ENCODE measurements at places on chromosomes 1 and 21.
A peak's percentile ranks its signal among the peaks of the same experiment; 100 is the strongest.

- DNase-seq = no peak
Measured at GRCh38 chr1:206655471-206655882, 20.1 kb downstream of the DYRK3 start.

- DNase-seq = no peak
Measured at GRCh38 chr1:24584171-24584647, 28.3 kb downstream of the NCMAP start.

- no peak for DNase-seq
Measured at GRCh38 chr1:219076326-219076937, 97.2 kb upstream of the LYPLAL1 start.

- no peak for DNase-seq
Measured at GRCh38 chr1:206595581-206596318, 16.5 kb downstream of the EIF2D start.

DNA sequence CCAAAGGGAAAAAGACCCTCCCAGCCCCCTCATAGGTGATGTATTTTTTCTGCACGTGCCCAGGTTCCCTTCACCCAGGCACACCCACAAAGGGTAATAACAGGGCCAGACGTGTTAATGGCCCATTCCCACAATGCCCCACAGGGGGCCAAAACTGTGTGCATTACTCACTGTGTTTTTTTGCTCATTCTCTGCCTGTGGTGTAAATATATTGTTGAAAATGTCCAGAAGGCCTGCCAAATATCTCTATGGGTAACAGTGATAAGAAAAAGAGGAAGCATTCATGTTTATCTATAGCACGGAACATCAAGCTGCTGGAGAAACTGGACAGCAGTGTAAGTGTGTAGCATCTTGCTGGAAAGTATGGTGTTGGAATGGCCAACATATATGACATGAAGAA lies 21.9 kb downstream of the RHEX start:
- no peak for DNase-seq

DNA sequence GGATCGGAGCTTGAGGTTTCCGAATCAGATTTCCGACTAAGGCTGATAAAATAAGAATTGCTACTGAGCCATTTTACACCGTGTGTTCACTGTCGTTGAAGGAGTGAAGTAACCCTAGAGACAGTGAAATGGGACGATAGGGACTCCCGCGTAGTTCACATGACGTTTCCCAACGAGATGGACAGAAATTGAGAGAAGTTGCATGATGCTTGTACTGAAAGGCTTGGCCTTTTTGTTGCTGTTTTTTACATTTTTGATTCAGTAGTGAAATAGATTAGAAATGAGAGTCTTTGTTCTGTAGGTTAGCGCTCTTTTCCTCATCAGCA lies 1.2 kb downstream of the KHDRBS1 start:
- peak; percentile 33 for DNase-seq

DNA sequence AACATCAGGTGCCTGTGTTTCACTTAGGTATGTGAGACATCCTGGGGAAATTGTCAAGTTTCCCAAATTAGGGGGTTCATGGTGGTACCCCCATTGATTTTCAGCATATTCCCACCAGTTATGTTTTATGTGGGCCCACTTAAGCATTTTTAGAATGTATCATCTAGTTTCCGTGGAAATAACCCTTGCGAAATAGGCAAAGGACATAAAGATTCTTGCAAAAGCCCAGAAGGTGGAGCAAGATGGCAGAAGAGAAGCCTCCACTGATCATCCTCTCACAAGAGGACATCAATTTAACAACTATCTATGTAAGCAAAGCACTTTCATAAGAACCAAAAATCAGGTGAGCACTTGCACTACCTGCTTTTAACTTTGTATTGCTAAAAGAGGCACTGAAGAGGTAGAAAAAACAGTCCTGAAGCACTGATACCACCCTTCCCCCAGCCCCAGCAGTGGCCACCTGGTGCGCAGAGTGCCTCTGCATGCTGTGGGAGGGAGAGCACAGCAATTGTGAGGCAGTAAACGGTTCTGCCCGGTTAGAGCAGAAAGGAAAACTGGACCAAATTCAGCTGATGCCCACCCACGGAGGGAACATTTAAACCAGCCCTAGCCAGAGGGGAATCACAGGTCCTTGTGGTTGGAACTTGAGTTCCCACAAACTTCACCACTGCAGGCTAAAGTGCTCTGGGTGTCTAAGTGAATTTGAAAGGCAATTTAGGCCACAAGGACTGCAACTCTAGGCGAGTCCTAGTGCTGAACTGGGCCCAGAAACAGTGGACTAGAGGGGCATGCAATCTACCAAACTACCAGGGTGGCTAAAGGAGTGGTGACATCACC lies 23.2 kb downstream of the MCOLN2 start:
- peak; percentile 71 for DNase-seq

GRCh38 chr1:160406131-160406968 lies 6.0 kb downstream of the VANGL2 start:
- no peak for DNase-seq

DNA sequence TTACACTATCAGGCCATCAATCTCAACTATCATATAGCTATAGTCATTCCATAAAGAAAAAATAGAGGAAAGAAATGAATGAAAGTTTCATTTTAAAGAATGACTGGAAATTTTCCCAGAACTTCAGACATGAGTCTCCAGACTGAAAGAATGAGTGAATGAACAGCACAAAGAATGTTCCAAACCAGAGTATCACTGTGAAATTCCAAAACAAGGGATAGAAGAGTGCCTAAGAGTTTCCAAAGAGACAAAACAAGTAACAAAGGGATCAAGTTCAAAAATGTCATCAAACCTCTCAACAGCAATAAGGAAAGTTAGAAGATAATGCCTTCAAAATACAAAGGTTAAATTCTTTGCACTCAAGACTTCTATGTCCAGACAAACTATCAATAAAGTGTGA lies 114.9 kb downstream of the DENND1B start:
- DNase-seq = no peak

- DNase-seq = peak; percentile 64
Measured at GRCh38 chr1:183002797-183003196, 20.4 kb upstream of the LAMC1 start.

DNA sequence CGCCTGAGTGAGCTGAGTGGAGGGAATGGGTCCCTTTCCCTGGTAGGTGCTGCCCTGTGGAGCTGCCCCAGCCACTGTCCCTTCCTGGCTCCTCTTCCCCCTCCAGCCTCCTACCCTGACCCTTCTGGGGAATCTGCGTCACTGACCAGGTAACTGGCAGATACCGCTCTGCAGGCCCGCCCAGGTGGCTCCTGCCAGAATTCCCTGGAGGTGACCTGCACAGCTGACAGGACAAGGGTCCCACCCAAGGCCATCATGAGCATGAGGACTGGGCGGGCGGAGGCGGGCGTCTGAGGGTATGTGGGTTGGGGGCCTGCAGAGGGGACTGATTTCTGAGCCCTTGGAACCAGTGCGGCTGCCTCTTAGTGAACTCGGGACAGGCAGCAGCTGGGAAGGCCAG lies 32.5 kb downstream of the DHRS3 start:
- no peak for DNase-seq

DNA sequence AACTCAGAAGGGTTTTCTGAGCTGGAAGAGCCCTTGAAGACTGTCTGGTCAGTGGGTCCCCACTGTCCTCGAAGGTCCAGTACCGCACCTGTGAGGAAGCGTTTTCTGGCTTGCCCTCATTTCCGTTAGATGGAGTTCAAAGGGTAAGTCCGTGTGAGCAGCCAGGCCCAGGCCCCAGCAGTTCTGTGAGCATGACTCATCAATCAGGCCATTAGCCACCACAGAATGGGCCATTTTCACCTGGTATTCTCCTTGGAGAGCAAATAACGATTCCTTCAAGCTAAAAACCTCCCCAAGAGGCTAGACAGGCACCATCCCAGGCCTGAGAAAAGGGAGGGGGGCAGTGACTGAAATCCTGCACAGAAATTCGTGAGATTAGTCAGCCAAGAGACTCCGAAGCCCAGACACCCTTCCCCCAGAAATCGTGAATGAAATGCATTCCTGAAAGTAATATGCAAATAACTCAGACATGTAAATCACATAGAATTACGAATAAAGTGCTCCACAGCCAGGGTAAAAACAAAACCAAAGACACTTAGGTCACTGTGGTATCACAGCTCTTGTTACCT lies 66.0 kb downstream of the BCAR3 start:
- DNase-seq = peak; percentile 89

GRCh38 chr1:179385510-179385909 lies 19.7 kb downstream of the AXDND1 start:
- DNase-seq = no peak

DNA sequence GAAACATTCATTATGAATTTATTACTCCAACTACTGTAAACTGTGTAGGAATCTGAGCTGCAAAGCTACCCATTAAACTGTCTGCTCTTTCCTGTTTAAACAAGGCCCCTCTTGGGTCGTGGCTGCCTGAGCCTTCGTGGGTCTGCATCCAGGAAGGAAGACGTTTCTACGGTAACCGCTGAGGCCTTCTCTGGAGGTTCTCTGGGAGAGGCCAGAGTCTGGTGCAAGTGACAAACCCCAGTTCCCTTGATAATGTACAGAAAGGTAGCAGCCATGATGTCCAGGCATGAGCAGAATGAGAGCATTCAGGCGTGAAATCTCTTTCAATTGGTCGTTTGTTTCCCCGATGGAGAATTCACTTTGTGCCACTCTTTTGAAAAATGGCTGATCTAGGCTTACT lies 350.2 kb downstream of the PLPP3 start:
- DNase-seq = no peak

GRCh38 chr1:45804669-45804969 lies 1.2 kb downstream of the MAST2 start:
- no peak for DNase-seq

DNA sequence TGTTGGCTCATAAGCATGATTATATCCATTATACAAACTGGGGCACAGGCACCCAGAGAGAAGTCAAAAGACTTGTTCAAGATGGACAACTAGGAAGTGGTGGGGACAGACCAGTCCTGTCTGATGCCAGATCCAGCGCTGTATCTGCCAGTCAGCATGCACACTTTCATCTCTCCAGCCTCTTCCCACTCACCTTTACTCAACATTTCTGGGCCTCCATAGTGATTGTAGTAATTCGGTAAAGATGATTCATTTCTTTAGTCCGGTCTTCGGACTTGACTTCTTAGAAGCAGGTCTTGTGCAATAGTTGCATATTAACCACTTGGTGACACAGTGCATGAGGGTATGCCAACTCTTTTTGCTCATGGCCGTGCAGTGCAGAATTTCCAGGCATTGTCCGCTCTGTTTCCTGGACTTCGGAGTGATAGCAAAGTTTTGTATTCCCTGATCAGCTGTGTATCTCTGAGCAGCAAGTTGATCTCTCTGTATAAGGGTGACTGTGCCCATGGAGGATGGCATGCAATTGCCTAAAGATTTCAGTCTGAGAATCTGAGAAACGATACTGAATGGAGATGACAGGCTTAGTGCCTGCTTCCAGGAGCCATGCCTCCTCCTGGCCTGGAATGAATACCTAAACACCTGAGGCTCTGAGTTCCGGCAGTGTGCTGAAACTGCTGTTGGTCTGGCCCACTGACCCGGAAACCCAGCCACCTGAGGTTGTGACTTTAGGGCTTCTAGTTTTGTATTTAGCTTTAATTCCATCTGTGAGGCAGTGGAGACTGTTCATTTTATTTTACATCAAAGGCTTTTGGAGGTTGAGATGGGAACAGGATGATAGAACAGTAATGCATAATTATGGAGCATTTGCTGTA lies 39.0 kb downstream of the GALNT2 start:
- DNase-seq = peak; percentile 89

- DNase-seq = no peak
Measured at GRCh38 chr21:43877936-43878575, 13.0 kb downstream of the AGPAT3 start.

DNA sequence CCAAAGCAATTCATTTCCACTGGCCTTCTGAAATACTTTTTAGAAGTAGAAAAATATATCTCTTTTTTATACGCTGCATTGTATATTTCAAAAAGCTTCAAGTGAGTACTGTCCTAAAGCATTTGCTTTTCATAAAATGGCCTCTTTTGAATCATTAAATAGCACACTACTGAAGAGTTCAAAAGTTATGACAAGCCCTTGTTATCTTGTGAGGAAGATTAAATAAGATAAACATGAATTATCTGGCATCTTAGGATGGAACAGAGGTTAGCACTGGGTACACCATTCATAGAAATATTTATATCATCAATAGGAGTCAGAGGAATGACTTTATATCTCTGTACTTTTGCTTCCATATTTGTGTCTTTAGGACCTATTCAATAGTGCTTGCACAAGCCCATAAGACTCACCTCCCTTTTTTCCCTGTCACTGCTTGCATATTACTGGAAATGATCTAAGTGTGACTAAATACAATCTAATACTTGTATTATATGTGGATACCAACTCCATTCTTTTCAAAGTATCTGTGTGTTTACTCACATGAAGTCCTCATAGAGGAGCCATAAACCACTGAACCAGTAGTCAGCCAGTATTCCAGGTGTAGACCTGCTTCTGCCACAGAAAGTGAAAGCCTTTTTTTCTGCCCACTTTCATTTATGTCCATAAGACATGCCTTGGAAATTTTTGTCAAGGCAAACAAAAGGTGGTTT lies 274.2 kb upstream of the C1orf105 start:
- peak; percentile 56 for DNase-seq

GRCh38 chr1:41488040-41488951 lies 3.8 kb upstream of the EDN2 start:
- no peak for DNase-seq

GRCh38 chr1:224065455-224065854 lies 48.5 kb upstream of the FBXO28 start:
- peak; percentile 76 for DNase-seq

DNA sequence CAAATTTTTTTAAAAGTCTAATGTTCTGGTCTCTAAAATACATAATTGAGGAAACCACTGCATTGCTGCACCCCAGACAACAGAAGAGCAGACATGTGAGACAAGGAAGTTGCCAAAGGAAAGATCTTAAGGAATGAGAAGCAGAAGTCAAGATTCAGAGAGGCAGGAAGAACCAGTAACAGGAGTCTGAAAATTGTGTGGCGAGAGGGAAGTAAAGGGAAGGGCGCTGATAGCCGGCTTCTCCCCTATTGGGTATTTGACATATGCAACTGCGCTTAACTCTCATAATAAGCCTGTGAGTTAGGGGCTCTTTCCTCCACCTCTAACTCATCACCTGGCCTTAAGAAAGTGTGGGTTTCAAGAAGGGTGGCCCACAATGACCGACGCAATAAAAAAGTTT lies 21.9 kb upstream of the KIF14 start:
- DNase-seq = no peak

DNA sequence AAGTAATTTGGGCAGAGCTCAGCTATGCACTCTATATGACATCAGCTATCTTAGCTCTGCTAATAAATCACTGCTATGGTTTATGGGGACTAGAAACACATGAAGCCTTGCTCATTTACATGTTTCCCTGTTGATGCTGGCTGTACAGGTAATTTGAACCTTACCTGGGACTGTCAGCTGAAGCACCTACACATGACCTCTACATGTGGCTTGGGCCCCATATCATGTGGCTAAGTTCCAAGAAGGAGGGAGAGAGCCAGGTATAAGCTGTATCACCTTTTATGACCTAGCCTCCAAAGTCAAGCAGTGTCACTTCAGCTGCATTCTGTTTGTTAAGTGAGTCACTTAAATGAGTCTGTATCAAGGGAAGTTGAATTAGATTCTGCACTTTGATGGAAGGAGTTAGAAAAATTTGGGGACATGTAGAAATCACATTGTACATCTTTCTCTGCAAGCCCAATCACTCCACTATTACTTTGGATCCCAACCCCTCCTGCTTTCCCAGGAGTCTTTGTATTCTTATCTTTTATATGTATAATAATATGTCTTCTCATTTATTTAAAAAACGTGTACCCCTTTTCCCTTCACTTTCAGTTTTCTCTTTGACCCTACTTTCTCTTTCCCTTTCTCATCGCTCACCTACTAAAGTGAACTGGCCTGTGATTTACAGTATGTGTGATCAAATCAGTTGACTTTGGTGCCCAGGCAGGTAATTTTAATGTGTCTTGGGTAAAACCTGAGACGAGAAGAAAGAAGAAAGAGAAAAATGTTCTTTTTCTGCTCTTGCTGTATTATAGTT lies 53.4 kb upstream of the PRKACB start:
- no peak for DNase-seq
